ENCODE measurements at places on chromosomes 6 and 20. TPM values are rescaled to one million over a fixed set of nuclear protein-coding genes. Genes with fewer than 3 reads are reported as not detected.

- H3K27me3 ChIP-seq, result peaks cover 3% of the 10 kb centered on the region
- no peak overlapping the region for H3K4me3 ChIP-seq
- no peak for DNase-seq
- H3K36me3 ChIP-seq, result no peaks in the 10 kb centered on the region
Observed at GRCh38 chr20:61682996-61683681, 382.5 kb downstream of the TAF4 start.

DNA sequence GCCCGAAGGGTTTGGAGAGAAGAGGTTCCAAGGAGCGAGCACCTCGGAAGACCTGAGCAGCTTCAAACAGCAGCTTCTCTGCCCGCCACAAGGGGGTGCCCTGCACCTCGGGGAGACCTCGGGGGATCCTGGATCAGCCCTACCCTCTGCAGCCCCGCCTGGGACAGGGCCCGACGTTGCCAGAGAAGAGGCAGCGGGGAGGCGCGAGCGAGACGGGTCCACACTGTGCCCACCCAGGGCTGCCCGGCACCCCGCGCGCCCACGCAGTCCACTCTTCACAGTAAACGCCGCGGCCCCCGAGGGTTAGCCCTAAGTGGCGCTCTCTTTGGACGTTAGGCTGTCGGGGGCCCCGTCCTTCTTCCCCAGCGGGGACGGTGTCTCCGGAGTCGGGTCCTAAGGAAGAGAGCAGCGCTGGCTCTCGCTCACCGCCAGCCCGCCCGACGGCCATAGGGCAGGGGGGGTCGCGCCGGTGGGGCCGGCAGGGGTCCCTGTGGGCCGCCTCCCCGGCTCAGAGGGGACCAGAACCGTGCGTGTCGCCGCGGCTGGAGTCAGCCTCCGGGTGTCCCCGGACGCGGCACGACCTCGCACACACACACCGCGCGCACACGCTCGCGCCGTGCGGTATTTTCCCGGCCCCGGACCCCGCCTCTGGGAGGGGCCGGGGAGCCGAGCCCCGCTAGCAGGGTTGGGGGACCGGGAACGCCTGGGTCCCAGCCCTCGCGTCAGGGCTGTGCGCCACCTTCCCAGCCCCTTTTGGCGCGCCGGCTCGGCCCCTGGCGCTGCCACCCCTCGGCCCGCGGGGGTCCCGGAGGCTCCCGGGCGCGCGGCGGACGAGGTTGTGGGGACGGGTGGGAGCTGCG is 929 bp downstream of the CDH22 start:
- no peak overlapping the region for H3K27ac ChIP-seq
- peaks cover 3% of the 10 kb centered on the region for H3K4me1 ChIP-seq
- DNase-seq, result no peak
- peaks cover 80% of the 10 kb centered on the region for H3K27me3 ChIP-seq

DNA sequence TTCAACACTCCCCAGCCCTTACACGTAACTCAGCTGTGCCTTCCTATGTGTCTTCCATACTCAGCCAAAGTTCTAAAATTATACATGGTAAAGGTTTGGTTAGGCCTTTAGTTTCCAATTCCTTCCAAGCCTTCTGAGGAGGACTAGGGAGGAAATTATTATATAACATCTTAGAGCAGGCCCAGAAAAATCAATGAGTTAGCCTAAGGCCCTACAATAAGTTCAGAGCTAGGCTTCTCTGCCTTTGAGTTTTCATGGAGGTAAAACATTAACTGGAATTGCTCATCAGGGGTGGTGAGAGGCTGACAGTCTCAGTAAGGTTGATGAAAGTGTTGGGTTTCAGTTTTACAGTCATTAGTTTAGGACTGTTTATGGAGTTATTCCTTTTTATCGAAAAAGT is 286.0 kb downstream of the ADGB start:
- H3K4me1 ChIP-seq, result peaks cover 13% of the 10 kb centered on the region
- no peak for DNase-seq
- no peak overlapping the region for H3K27ac ChIP-seq
- H3K27me3 ChIP-seq, result no peaks in the 10 kb centered on the region

DNA sequence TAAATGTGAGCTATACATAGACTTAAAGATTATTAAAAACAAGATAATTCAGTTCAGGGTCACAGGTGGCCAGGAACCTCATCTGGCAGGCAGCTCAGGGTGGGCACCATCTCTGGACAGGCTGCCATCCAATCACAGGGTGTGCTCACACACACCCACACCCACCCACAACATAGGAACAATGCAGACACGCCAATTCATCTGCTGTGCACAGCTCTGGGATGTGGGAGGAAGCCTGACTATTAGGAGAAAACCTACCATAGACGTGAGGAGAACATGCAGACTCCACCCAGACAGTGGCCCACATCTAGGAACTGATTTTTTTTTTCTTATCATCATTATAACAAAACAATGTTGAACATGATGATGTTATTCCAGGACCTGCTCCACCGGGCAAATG is 286.7 kb downstream of the PRL start:
- no peak overlapping the region for H3K4me3 ChIP-seq
- no peak overlapping the region for H3K27ac ChIP-seq
- H3K36me3 ChIP-seq, result peaks cover 1% of the 10 kb centered on the region
- no peaks in the 10 kb centered on the region for H3K27me3 ChIP-seq
- no peak for DNase-seq

DNA sequence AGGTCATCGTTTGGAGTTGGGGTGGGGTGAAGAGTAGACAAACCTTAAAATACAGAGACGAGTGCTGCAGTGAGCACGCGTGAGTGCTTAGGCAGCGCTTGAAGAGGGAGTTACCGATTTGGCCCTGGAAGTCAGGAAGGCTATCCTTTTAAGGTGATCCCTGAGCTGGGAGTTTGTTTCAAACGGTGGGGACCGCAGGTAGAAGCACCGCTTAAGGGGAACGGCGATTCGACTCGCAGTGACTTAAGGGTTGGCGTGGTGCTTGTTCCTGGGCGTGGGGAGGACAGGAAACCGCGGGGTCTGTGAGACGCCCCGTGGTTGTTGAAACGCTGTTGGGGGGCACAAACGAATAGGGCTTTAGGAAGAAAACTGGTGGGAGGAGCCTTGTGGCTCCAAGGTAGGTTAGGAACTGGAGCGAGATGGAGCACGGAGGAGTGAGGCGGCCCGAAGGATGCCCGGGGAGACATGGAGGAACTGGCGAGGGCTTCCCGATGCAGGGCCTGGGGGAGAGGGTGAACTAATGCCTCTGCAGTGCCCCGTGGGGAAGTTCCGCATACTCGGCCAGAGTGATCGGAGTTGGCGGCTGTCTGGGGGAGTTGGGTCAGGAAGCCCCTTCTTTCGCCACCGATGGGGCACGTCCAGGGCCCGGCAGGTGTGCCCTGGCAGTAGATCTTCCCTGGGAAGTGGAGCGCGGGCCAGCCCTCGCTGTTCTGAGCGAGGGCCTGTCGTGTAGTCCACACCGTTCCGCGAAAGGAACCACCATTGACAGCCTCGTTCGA is 1.3 kb upstream of the CDYL start:
- H3K36me3 ChIP-seq, result peaks cover 2% of the 10 kb centered on the region
- H3K27ac ChIP-seq, result peak overlapping the region; percentile 65
- DNase-seq, result no peak
- peaks cover 22% of the 10 kb centered on the region for H3K4me1 ChIP-seq

- no peaks in the 10 kb centered on the region for H3K36me3 ChIP-seq
- H3K27me3 ChIP-seq, result peaks cover 37% of the 10 kb centered on the region
- no peaks in the 10 kb centered on the region for H3K4me1 ChIP-seq
Observed at GRCh38 chr20:10157549-10157948, 61.1 kb upstream of the SNAP25 start.

GRCh38 chr6:42996513-42996912 is 12.1 kb downstream of the PPP2R5D start:
- no peak overlapping the region for H3K4me3 ChIP-seq
- no peaks in the 10 kb centered on the region for H3K36me3 ChIP-seq
- H3K4me1 ChIP-seq, result peaks cover 3% of the 10 kb centered on the region
- no peak overlapping the region for H3K27ac ChIP-seq
- H3K27me3 ChIP-seq, result no peaks in the 10 kb centered on the region

GRCh38 chr6:154399097-154399496 is 42.5 kb upstream of the IPCEF1 start:
- H3K4me1 ChIP-seq, result peaks cover 34% of the 10 kb centered on the region
- H3K36me3 ChIP-seq, result peaks cover 14% of the 10 kb centered on the region
- H3K4me3 ChIP-seq, result no peak overlapping the region
- no peak overlapping the region for H3K27ac ChIP-seq

DNA sequence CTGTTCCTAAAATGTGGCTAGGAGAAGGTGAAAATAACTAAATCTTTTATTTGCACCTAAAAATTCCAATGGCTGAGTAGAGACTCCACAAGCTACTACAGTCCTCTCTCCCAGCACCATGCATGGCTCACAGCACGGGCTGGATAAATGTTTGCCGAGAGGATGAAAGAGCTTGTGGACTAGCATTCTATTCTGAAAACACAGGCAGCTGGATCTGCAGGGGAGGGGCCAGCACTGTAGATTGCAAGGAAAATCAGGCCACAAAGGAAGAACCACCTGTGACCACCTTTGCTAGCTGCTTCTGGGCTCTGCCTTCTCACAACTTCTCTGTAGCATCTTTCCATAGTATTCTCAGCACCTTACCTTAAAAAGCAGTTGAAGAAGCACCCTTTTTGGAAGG is 46.6 kb downstream of the CLIC5 start:
- no peak overlapping the region for H3K27ac ChIP-seq
- no peak overlapping the region for H3K4me3 ChIP-seq
- DNase-seq, result no peak
- H3K36me3 ChIP-seq, result no peaks in the 10 kb centered on the region
- H3K27me3 ChIP-seq, result no peaks in the 10 kb centered on the region

- H3K27ac ChIP-seq, result peak overlapping the region; percentile 95
- H3K4me1 ChIP-seq, result peaks cover 84% of the 10 kb centered on the region
- H3K4me3 ChIP-seq, result no peak overlapping the region
- peaks cover 43% of the 10 kb centered on the region for H3K36me3 ChIP-seq
- no peaks in the 10 kb centered on the region for H3K27me3 ChIP-seq
- DNase-seq, result no peak
Observed at GRCh38 chr6:158038291-158039177, 56.9 kb downstream of the SYNJ2 start.

- peaks cover 2% of the 10 kb centered on the region for H3K36me3 ChIP-seq
- peak overlapping the region; percentile 93 for H3K4me3 ChIP-seq
- peak overlapping the region; percentile 98 for H3K27ac ChIP-seq
- DNase-seq, result peak; percentile 68
- H3K27me3 ChIP-seq, result no peaks in the 10 kb centered on the region
Observed at GRCh38 chr6:87155842-87156815, 764 bp downstream of the ZNF292 start.

GRCh38 chr6:97669191-97670031 is 386.4 kb upstream of the MMS22L start:
- no peak overlapping the region for H3K4me3 ChIP-seq
- no peak for DNase-seq
- no peaks in the 10 kb centered on the region for H3K4me1 ChIP-seq
- H3K27me3 ChIP-seq, result no peaks in the 10 kb centered on the region

DNA sequence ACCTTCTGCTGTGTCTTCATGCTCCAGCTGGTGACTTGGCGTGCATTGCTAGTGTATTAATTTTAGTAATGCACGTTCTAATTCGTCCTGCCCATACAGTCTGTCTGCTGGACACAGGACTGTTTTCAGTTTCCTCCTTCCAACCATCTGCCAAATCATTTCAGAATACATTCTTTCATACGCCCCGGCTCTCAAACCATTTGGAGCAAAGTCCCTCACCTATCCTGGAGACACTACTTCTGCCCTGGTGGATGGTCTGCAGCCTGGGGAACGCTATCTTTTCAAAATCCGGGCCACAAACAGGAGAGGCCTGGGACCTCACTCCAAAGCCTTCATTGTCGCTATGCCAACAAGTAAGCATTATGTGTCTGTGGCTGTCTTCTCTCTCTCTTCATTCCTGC is 60.5 kb downstream of the FNDC1 start:
- no peak overlapping the region for H3K4me3 ChIP-seq
- H3K36me3 ChIP-seq, result no peaks in the 10 kb centered on the region
- H3K27me3 ChIP-seq, result peaks cover 28% of the 10 kb centered on the region
- H3K27ac ChIP-seq, result no peak overlapping the region

DNA sequence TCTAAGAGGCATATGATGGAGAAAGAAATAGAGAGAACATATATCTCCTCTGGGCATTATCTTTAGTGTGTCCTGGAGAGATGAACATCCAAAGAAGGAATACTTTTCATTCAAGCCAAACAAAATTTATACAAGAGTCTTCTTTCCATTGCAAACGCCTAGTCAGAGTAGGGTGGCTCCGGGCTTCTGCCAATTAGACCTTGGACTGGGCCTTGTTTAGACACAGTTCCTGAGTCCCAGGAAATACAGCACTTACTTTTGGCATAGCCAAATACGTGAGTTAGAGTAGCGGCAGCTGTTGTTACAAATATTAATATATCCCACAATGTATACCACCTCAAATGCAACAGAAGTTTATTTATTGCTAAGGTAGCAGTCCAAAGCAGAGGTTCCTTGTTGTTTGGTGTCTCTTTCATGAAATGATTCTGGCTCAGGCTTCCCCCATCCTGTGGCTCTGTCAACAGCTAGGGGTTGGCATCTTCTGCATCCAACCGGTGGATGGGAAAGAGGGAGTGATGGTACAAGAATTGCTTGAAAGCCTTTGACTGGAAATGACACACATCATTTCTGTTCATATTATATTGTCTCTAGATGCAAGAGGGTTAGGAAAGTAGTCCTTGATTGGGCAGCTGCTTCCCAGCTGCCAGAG is 148.0 kb upstream of the SPACA1 start:
- no peak for DNase-seq
- H3K36me3 ChIP-seq, result no peaks in the 10 kb centered on the region
- no peak overlapping the region for H3K27ac ChIP-seq
- H3K4me1 ChIP-seq, result no peaks in the 10 kb centered on the region

- peaks cover 4% of the 10 kb centered on the region for H3K4me1 ChIP-seq
- H3K27me3 ChIP-seq, result peaks cover 30% of the 10 kb centered on the region
- H3K4me3 ChIP-seq, result no peak overlapping the region
- no peak for DNase-seq
Observed at GRCh38 chr6:26607434-26608230, 10.9 kb downstream of the ABT1 start.

DNA sequence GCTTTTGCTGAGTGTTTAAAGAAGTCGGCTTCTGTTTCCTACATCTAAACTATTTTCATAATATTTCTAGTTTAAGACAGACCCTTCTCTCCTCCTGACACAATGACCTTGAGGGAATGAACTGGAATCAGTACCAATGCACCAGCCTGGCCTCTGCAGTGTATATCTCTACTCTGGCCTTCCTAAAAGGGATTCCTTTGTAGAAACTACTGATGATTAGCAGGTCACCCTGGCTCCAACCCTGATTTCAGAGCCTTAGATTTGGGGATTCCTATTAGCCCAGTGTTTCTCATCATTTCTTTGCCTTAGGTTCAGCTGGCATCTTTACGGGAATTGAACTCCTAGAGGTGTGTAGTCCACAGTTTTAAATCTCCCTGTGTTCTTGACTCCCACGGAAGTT is 75.4 kb downstream of the ADGRB3 start:
- H3K27ac ChIP-seq, result no peak overlapping the region
- H3K36me3 ChIP-seq, result no peaks in the 10 kb centered on the region
- H3K27me3 ChIP-seq, result peaks cover 8% of the 10 kb centered on the region

GRCh38 chr6:47690791-47691190 is 7.6 kb upstream of the ADGRF4 start:
- peaks cover 3% of the 10 kb centered on the region for H3K27me3 ChIP-seq
- no peak overlapping the region for H3K27ac ChIP-seq
- H3K4me3 ChIP-seq, result no peak overlapping the region
- H3K4me1 ChIP-seq, result no peaks in the 10 kb centered on the region
- no peak for DNase-seq
- no peaks in the 10 kb centered on the region for H3K36me3 ChIP-seq

- peaks cover 14% of the 10 kb centered on the region for H3K4me1 ChIP-seq
- no peaks in the 10 kb centered on the region for H3K36me3 ChIP-seq
- DNase-seq, result no peak
- H3K27ac ChIP-seq, result no peak overlapping the region
- no peak overlapping the region for H3K4me3 ChIP-seq
Observed at GRCh38 chr6:79081663-79082062, 3.6 kb upstream of the PHIP start.

TRDN gene
- total RNA-seq, result not detected

LTB gene
- total RNA-seq, result not detected

ARMH2 gene
- total RNA-seq, result not detected

BPI gene
- total RNA-seq, result 7.7 TPM

NKAPL gene
- not detected for total RNA-seq

C20orf144 gene
- 0.37 TPM for total RNA-seq

SPATS1 gene
- not detected for total RNA-seq

MDFI gene
- total RNA-seq, result 75.9 TPM

Data from osteocyte (in vitro differentiated cells).